Posterior vena cava (tissue), 2 donors: ENCODE measurements at places on chromosomes 6 and 20. TPM values are rescaled to one million over a fixed set of nuclear protein-coding genes. Genes with fewer than 3 reads are reported as not detected.

Gene RNF217
- total RNA-seq: 29.2 TPM

Gene SLC17A4
- total RNA-seq: not detected

Gene TSPO2
- not detected for total RNA-seq

Gene PLA2G7
- total RNA-seq: 2.7 TPM

Gene SLCO4A1
- 14.7 TPM for total RNA-seq

Gene RAET1L
- not detected for total RNA-seq

Gene NRM
- 14.6 TPM for total RNA-seq

Gene ZNF334
- 3.1 TPM for total RNA-seq

Gene DUSP15
- total RNA-seq: 0.90 TPM

Gene GSTA2
- total RNA-seq: not detected

Gene KIF13A
- total RNA-seq: 110 TPM

Gene MDC1
- total RNA-seq: 25.0 TPM

Gene DLL1
- 14.1 TPM for total RNA-seq

Gene PTCRA
- not detected for total RNA-seq

Gene SRXN1
- 17.9 TPM for total RNA-seq

Gene MRAP2
- total RNA-seq: 3.7 TPM

Gene MED23
- 19.0 TPM for total RNA-seq

Gene CCM2L
- 6.8 TPM for total RNA-seq

Gene TINAG
- not detected for total RNA-seq

Gene LY6G5C
- 1.9 TPM for total RNA-seq

Gene ANKRD66
- not detected for total RNA-seq

Gene CRISP3
- 0.19 TPM for total RNA-seq

Gene WFDC10B
- total RNA-seq: 0.48 TPM

Gene PKIG
- 125 TPM for total RNA-seq

Gene COQ3
- 7.2 TPM for total RNA-seq

Gene CLVS2
- total RNA-seq: not detected

Gene PTPRT
- 0.10 TPM for total RNA-seq

Gene PEX6
- total RNA-seq: 8.8 TPM

Gene BNIP5
- not detected for total RNA-seq

Gene NKX2-4
- not detected for total RNA-seq

Gene SNAI1
- total RNA-seq: 8.6 TPM

Gene PRL
- not detected for total RNA-seq

Gene RALGAPA2
- 34.2 TPM for total RNA-seq

Gene ESR1
- total RNA-seq: 11.6 TPM

Gene DNAH8
- 0.05 TPM for total RNA-seq

Gene BPIFB2
- total RNA-seq: not detected

Gene KIFC1
- total RNA-seq: 0.29 TPM

Gene CTCFL
- not detected for total RNA-seq

Gene LZTS3
- 4.2 TPM for total RNA-seq

Gene C4B
- 45.4 TPM for total RNA-seq

Gene SPTLC3
- total RNA-seq: 6.8 TPM

Gene KIZ
- total RNA-seq: 26.1 TPM

Gene OTOR
- total RNA-seq: not detected

Gene SPATA25
- total RNA-seq: 1.00 TPM

Gene CALHM4
- total RNA-seq: not detected

Gene OGFR
- total RNA-seq: 27.7 TPM

Gene PRDM1
- total RNA-seq: 2.9 TPM

Gene POM121L2
- total RNA-seq: not detected

Gene MYMX
- 1.5 TPM for total RNA-seq

Gene TRIM31
- total RNA-seq: not detected

Gene DSP
- 3.4 TPM for total RNA-seq

Gene FAM83C
- not detected for total RNA-seq

Gene DEK
- total RNA-seq: 54.6 TPM

Gene JAG1
- 84.2 TPM for total RNA-seq

Gene C6orf52
- not detected for total RNA-seq

Gene CLIC5
- total RNA-seq: 7.6 TPM

Gene GJA1
- total RNA-seq: 50.0 TPM

Gene GSTA3
- not detected for total RNA-seq

Gene MOXD1
- 4.2 TPM for total RNA-seq
